ENCODE measurements at places on chromosomes 1 and 21.

- no peak for DNase-seq
Measured at GRCh38 chr1:156838972-156839371, 19.9 kb downstream of the INSRR start.

- no peak for DNase-seq
Measured at GRCh38 chr1:7352974-7353373, 418.1 kb upstream of the VAMP3 start.

DNA sequence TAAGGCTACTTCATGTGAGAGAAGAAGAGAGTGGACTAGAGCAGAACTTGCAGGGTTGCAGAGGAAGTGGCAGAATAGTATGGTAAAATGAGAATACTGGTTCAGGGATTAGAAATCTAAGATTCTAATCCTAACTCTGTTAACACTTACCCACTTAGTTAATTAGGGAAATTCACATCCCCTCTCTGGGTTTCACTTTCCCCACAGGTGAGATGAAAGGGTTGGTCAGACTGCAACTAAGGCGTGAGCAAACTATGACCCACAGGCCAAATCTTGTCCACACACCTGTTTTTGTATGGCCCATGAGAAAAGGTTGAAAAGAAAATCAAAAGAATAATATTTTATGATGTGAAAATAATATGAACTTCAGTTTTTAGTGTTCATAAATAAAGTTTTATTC is 117.5 kb downstream of the MACF1 start:
- DNase-seq: no peak

DNA sequence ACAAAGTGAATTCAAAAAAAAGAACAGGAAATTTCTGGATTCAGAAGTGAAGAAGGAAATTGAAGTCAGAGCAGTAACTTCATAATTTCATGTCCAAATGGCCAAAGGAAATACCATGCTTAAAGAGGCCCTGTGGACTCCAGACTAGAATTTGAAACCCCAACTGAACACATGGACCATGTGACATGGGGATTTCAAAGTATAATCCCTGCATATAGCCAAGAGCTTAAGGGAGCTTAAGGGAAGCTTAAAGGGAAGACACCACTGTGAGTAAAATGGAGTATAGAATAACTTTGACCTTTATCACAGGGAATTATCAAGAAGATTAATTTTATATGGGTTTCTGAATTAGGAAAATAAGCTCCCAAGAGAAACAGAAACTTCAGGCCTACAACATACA is 241.8 kb upstream of the POGK start:
- no peak for DNase-seq

GRCh38 chr1:226690460-226690982 is 48.6 kb downstream of the ITPKB start:
- peak; percentile 48 for DNase-seq

GRCh38 chr1:50929376-50929958 is 30.6 kb downstream of the FAF1 start:
- no peak for DNase-seq

DNA sequence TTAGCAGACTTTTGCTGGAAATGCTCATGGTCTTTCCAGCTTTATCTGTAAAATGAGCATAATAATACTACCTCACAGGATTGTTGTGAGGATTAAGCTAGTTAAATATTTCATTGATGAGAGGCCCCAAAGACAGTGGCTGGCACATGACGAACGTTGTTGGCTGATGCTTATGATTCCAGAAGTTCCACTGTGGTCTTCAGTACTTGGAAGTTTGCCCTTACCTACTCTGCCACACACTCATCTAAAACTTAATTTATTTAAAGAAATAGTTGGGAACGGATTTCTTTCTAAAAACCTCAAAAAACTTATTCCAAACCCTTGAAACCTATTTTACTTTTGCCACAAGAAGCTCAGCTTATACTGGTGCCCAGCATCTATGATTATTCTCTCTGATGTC is 170.7 kb downstream of the DHRS3 start:
- no peak for DNase-seq

DNA sequence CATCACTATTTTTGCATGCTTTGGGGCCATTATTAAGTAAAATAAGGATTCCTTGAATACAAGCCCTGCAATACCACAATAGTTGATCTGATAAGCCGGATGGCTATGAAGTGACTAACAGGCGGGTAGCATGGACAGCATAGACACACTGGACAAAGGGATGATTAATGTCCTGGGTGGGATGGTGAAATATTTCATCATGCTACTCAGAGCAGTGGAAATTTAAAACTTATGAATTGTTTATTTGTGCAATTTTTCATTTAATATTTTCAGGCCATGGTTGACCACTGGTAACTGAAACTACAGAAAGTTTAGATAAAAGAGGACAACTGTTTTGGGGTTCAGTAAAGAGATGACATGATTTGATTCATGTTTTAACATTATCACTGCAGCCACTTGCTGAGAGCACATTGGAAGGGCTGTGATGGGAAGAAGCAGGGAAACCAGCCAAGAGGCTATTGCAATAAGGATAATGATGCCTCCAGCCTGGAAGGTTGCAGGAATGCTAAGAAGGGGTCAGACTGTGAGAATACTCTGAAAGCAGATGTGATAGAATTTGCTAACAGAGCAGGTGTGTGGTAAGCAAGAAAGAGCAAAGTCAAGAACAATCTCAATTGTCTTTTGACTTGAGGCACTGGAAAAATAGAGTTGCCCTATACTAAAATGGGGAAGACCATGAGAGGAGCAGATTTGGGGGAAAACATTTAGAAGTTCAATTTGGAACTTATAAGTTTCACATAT is 62.5 kb upstream of the TNFSF4 start:
- no peak for DNase-seq

GRCh38 chr1:925561-926421 is 2.1 kb downstream of the SAMD11 start:
- DNase-seq: no peak

GRCh38 chr1:3174487-3175247 is 105.7 kb downstream of the PRDM16 start:
- DNase-seq: no peak

GRCh38 chr1:207578796-207579435 is 66.0 kb upstream of the CR1L start:
- no peak for DNase-seq

DNA sequence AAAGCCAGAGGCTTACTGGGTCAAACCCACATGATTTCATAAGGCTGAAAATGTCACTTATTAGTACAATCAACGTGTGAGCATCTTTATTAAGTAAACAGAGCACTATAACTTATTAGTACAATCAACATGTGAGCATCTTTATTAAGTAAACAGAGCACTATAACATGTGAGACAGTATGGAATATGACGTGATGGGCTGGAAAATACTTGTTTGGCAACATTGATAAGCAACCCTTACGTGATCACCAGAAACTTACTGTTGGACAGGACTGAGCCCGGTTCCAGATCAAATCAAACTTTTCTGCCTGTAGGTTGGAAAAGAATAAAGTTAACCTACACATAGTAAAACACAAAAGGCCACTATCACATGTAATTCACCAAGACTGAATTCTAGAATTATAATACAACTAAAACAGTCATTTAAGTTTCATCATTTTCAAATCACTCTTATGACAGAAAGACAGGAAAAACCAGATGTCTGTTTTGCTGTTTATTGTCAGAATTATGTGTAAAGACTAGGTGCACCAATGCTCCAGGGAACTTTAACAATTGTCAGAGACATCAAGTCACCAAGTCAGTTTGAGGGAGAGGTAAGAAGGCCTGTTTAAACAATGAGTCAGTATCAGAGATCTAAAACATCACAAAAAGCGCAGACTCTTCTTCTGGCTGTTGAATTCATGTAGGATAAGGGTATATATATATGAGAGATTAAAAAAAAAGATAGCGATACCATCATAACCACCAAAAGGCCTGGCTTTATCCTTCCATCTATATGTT is 15.7 kb downstream of the ATPAF1 start:
- DNase-seq: no peak

DNA sequence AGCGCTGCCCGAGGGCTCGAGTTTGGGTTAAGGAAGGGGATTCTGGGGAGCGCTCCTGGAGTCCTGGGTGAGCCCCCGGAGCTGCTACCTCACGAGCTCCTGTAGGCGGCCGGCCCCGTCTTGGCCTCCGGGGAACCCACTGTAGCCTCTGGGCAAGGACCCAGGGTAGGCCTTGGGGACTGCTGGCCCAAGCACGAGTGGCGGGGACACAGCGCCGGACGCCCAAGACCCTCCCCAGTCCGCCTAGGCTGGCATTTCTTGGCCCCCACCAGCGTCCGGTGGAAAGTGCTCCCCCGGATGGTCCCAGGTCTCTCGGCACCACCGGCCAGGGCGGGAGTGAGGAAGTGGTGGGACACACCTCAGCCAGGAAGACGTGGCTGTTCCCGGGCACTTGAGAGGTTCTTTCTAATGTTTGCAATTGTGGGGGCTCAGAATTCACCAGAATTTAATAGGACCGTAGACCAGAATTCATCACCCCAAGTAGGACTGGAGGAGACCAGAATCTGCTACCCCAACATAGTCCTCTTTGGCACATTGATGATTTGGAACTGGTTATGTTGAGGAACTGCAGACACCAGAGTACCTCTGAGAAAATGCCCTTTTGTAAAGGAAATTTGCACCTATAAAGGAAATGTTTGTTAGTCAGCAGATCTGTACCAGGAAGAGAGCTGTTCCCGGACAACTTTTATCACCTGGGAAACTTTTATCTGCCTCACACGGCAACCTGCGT is 622 bp upstream of the TMPRSS2 start:
- DNase-seq: no peak

GRCh38 chr1:53606651-53607051 is 132.3 kb downstream of the GLIS1 start:
- no peak for DNase-seq

- no peak for DNase-seq
Measured at GRCh38 chr1:80656641-80657040, 1144.1 kb upstream of the ADGRL2 start.

DNA sequence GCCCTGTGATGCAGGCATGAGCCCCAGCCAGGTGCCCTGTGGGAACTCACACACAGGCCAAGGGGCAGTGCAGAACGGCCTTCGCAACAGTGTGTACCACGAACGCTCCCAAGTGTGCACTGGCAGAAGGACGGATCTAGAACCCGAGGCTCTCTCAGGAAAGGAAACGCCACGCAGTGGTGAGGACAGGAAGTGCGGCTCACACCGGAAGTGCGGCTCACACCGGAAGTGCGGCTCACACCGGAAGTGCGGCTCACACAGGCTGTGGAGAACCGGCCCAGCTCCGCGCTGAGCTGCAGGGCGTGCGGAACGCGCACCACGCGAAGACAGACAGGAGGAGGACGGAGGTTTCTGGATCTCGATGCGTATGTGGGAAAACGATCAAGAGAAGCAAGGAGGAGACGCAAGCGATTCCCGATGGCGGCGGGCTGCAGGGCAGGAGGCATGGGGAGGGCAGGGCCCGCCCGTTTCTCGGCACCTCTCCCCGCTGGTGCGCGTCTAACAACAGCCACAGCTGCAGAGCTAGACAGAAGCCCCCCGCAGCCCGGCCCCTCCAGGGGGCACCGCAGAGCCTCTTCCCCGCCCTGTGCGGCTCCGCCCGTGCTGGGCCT is 35.9 kb upstream of the TMEM52 start:
- no peak for DNase-seq

- no peak for DNase-seq
Measured at GRCh38 chr21:37982496-37983318, 66.5 kb upstream of the KCNJ6 start.

DNA sequence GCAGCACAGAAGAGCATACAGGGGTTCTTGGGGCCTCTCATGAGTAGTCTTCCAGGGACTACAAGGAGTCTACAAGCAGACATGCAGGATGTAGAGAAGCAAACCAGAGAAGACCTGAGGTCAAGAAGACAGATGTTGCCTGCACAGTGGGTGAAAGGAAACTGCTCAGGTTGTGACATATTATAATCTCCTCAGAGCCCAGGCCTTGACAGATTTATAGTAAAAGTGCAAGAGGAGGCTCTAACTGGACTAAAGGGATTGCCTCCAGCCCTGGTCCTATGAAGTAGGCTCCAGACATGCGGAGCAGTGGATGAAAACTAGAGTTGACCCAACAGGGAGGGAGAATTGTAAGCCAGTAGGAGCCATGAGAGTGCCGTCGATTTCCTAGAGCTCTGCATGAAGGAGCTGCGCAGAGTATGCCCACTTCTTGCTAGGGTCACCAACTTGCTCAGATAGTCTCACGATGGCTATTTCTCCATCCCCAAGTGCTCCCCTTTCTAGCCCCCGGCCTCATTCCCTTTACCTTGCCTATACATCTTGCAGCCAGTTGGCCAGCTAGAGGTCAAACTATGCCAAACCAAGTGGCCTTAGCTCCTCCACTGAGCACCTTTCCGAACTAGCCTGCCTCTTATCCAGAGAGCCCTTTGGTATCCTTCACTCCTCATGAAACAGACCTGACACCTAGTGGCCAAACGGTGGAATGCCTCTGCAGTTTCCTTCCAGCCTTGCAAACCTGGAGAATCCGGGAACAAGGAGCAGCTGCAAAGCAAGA is 36.2 kb upstream of the IPO9 start:
- DNase-seq: peak; percentile 33

- no peak for DNase-seq
Measured at GRCh38 chr1:154489695-154490274, 12.2 kb upstream of the TDRD10 start.

DNA sequence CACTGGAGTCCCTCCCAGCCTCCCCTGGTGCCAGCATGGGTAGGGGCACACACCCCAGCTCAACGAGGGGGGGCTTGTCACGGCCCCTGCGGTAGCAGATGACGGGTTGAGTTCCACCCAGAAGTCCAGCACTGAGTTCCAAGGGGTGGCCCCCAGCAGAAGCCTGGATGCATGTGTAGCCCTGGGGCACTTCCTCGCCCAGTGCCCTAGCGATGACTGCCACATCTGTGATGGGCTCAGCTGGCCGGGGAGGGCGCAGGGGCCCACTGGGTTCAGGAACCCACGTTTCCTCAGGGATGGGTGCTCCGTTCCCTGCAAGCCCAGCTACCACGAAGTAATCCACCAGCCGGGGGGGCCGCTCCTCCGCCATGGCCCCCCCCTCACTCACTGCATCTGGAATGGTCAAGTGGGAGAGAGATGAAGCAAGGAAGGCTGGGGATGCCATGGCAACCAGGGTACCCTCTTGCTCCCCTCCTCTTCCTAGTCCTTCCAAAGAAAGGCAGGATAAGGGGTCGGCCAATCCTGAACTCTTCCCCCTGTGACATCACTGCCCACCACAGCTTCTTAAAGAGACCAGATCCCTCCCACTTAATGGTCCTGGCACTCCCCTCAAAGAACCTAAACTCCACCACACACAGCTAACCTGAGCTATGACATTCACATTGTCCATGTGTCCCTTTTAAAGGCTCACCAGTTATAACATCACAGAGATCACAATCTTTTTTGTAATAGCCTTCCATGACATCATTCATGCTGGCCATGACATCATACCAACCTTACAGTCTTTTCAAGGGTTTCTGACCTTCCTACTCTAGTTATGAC is 2.3 kb downstream of the DENND4B start:
- DNase-seq: no peak
